ENCODE measurements at places on chromosomes 2 and 18. TPM values are rescaled to one million over a fixed set of nuclear protein-coding genes. Genes with fewer than 3 reads are reported as not detected.

The ASB18 gene
- total RNA-seq, result not detected

DNA sequence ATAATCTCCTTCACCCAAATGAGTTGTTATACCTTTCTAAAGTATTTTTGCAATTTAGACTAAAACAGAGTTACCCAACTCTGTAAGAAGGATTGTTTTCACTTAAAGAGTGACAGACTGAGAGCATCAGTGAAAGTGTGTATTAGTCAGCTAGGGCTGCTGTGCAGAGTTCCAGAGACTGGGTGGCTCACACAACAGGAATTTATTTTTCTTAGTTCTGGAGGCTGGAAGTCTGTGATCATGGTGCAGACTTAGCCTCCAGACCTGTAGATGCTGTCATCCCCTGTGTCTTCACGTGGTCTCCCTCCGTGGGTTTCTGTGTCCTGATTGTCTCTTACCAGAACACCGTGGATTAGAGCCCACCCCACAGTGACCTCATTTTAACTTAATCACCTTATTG, 40.0 kb downstream of the BCL2L11 start:
- peaks cover 8% of the 10 kb centered on the region for H3K4me1 ChIP-seq
- H3K36me3 ChIP-seq, result no peaks in the 10 kb centered on the region
- H3K4me3 ChIP-seq, result no peak overlapping the region
- no peak for DNase-seq

GRCh38 chr18:54388203-54389142, 30.8 kb downstream of the C18orf54 start:
- H3K4me1 ChIP-seq, result no peaks in the 10 kb centered on the region
- no peaks in the 10 kb centered on the region for H3K27me3 ChIP-seq

The RAX gene
- not detected for total RNA-seq

The KLHL41 gene
- not detected for total RNA-seq

- no peak overlapping the region for H3K4me3 ChIP-seq
- H3K4me1 ChIP-seq, result no peaks in the 10 kb centered on the region
- H3K36me3 ChIP-seq, result no peaks in the 10 kb centered on the region
- H3K27me3 ChIP-seq, result no peaks in the 10 kb centered on the region
- no peak for DNase-seq
These were observed 58.0 kb downstream of the ZNF516 start for GRCh38 chr18:76437011-76437410.

DNA sequence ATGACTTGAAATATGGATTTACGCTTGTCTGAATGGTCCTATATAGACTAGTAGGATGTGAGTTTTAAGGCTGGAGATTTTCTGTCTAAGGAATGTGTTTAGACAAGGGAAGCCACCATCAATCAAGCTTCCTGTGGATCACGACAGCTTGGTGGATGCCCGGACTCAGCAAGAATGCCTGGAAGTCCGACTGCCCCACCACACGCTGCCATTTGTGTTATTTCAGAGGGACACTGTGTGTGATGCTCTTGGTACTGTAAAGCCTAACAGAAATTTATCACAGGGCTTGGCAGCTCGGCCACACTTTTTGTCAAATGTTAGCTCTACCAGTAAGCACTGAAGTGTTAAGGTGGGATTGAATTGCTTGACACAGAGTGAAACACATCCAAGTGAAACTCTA, 127.1 kb upstream of the CDH7 start:
- H3K4me1 ChIP-seq, result no peaks in the 10 kb centered on the region
- no peak for DNase-seq
- H3K36me3 ChIP-seq, result no peaks in the 10 kb centered on the region

- H3K27me3 ChIP-seq, result no peaks in the 10 kb centered on the region
- no peak for DNase-seq
- no peaks in the 10 kb centered on the region for H3K4me1 ChIP-seq
- H3K36me3 ChIP-seq, result no peaks in the 10 kb centered on the region
- H3K4me3 ChIP-seq, result no peak overlapping the region
- no peak overlapping the region for H3K27ac ChIP-seq
These were observed 99.2 kb downstream of the BCL2L11 start for GRCh38 chr2:111219734-111220505.

The AQP12A gene
- total RNA-seq, result not detected

- no peak for DNase-seq
- no peaks in the 10 kb centered on the region for H3K4me1 ChIP-seq
- no peaks in the 10 kb centered on the region for H3K27me3 ChIP-seq
- no peak overlapping the region for H3K27ac ChIP-seq
- H3K36me3 ChIP-seq, result no peaks in the 10 kb centered on the region
- no peak overlapping the region for H3K4me3 ChIP-seq
These were observed 21.3 kb downstream of the C2orf49 start for GRCh38 chr2:105358593-105358992.

DNA sequence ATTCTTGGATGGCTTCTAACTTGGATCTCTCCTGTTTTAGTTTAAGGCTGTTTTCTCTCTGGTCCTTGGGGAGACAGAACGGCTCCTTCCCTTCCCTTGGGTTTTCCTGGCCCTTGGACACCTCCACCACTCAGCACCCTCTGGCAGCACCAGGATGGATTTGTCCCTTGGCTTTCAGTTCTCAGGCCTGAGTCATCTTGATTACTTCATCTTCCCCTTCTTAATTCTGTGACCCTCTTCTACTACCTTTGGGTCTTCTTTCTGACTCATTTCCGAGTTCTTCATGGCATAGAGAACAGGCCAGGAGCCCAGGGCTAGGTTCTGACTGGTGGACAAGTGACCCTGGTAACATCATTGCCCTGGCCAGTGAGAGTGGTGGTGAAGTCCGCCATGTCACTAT, 14.9 kb downstream of the IGFBP2 start:
- H3K27ac ChIP-seq, result no peak overlapping the region
- no peak overlapping the region for H3K4me3 ChIP-seq
- no peaks in the 10 kb centered on the region for H3K27me3 ChIP-seq
- peaks cover 8% of the 10 kb centered on the region for H3K4me1 ChIP-seq
- no peaks in the 10 kb centered on the region for H3K36me3 ChIP-seq
- no peak for DNase-seq

GRCh38 chr2:46980786-46981573, 65.4 kb upstream of the MCFD2 start:
- no peak for DNase-seq
- H3K27ac ChIP-seq, result peak overlapping the region; percentile 51
- H3K4me3 ChIP-seq, result no peak overlapping the region

- no peak overlapping the region for H3K4me3 ChIP-seq
- no peaks in the 10 kb centered on the region for H3K36me3 ChIP-seq
- H3K4me1 ChIP-seq, result no peaks in the 10 kb centered on the region
- H3K27me3 ChIP-seq, result no peaks in the 10 kb centered on the region
- no peak for DNase-seq
These were observed 326.9 kb upstream of the UBE2E3 start for GRCh38 chr2:180653481-180653880.

- H3K4me1 ChIP-seq, result no peaks in the 10 kb centered on the region
- H3K27me3 ChIP-seq, result no peaks in the 10 kb centered on the region
- H3K36me3 ChIP-seq, result no peaks in the 10 kb centered on the region
- DNase-seq, result no peak
- no peak overlapping the region for H3K4me3 ChIP-seq
These were observed 107.9 kb upstream of the PARD3B start for GRCh38 chr2:204437408-204437807.

The NOSTRIN gene
- 51.2 TPM for total RNA-seq

The IL1F10 gene
- total RNA-seq, result not detected

GRCh38 chr2:151161821-151162551, 99.7 kb downstream of the RBM43 start:
- H3K4me3 ChIP-seq, result no peak overlapping the region
- no peaks in the 10 kb centered on the region for H3K36me3 ChIP-seq
- no peaks in the 10 kb centered on the region for H3K27me3 ChIP-seq
- H3K27ac ChIP-seq, result no peak overlapping the region
- DNase-seq, result no peak
- H3K4me1 ChIP-seq, result no peaks in the 10 kb centered on the region

- no peaks in the 10 kb centered on the region for H3K4me1 ChIP-seq
- H3K27ac ChIP-seq, result no peak overlapping the region
- DNase-seq, result no peak
- no peak overlapping the region for H3K4me3 ChIP-seq
These were observed 98.6 kb downstream of the NOL10 start for GRCh38 chr2:10591207-10591606.

The POTEE gene
- total RNA-seq, result not detected

DNA sequence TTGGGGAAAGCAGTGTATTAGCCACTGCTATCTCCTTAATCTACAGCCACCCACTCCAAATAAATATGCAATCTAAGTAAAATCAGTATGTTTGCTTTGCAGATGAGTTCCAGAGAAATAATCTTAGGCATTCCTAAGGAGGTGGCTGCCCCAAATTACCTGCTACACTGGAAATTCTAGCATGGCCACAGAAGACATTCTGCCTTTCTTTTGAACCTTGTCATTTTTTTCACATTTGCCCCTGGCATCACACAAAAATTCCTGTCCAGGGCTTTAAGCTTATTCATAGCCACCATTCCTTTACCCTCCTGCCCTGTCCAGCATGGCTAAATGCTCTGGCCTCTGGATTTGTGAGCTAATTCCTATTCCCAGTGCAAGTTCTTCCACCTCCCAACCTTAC, 36.8 kb upstream of the FAM124B start:
- H3K27me3 ChIP-seq, result peaks cover 12% of the 10 kb centered on the region
- H3K4me1 ChIP-seq, result peaks cover 6% of the 10 kb centered on the region
- no peak for DNase-seq

The GALNT5 gene
- total RNA-seq, result 12.5 TPM

The STARD6 gene
- total RNA-seq, result not detected

The CROCC2 gene
- total RNA-seq, result not detected

The ARHGEF33 gene
- total RNA-seq, result 0.14 TPM

The SLC38A11 gene
- total RNA-seq, result 12.0 TPM

DNA sequence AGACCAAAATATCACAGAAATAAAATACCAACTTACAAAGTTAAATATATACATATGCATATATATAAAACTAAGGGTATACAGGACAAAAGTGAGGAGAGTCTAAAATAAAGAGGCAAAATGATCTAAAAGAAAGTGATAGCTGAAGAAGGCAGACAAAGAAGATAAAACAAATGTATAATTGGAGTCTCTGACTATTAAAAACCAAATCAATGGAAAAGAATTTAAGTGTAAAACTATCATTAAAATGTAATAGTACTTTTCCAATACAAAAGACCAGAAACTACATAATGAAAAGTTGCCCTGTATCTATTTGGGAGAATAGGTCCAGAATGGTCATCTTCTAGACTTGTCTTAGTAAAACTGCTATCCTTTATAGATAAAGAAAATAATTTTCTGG, 267.4 kb upstream of the KLHL14 start:
- H3K36me3 ChIP-seq, result no peaks in the 10 kb centered on the region
- H3K27me3 ChIP-seq, result no peaks in the 10 kb centered on the region
- no peak overlapping the region for H3K4me3 ChIP-seq
- no peak overlapping the region for H3K27ac ChIP-seq
- no peaks in the 10 kb centered on the region for H3K4me1 ChIP-seq
- DNase-seq, result no peak

- no peaks in the 10 kb centered on the region for H3K4me1 ChIP-seq
- H3K27ac ChIP-seq, result no peak overlapping the region
- peak overlapping the region; percentile 38 for H3K4me3 ChIP-seq
- DNase-seq, result no peak
These were observed 579 bp downstream of the ARHGEF4 start for GRCh38 chr2:130837175-130837810.

The RUFY4 gene
- not detected for total RNA-seq

DNA sequence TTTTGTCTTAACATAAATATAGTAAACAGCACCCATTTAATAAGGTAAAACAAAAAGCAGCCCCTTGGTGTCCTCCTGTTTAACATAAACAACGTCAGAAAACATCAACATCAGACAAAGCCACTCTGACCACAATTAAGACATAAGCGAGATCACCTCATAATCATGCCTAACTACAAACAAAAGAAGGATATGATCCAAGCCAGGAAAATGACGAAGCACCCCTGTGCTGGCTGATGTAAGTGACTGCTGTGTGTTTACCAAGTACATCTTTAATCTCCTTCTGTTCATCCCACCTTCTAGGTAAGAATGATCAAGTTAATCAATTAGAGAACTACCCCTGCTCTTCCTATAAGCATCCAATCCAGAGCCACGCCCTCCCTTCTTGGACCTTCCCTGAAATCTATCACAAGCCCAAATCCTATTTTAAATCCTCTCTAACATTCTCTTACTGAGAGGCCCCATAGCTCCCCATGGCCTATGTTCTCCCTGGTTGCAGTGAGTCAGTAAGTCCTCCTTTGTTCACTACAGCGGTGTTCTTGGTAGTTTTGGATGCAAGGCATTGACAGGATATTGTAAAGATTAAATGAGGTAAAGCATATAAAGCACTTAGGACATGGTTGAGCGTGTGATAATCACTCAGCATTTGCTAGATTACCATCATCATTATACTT, 424.2 kb downstream of the TSN start:
- no peak overlapping the region for H3K27ac ChIP-seq
- no peaks in the 10 kb centered on the region for H3K4me1 ChIP-seq
- no peaks in the 10 kb centered on the region for H3K36me3 ChIP-seq
- no peak overlapping the region for H3K4me3 ChIP-seq
- no peak for DNase-seq

DNA sequence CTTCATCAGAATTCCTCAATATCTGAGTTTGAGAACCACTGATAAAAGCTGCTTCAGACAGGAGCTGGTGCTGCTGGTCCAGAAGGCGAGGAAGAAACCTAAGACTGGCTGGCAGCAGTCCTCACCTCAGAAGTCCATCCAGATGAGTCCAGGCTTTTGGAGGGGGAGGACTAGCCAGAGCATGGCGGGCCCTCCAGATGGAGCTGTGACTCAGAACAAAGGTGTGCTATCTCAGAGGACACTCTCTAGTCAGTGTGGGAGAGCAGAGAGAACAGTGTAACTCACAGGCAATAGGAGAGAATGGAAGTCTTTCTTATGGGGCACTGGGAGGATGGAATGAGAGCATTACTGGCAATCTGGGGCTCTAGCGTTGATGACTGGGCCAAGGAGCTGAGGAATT, 191.4 kb downstream of the NYAP2 start:
- H3K36me3 ChIP-seq, result no peaks in the 10 kb centered on the region
- H3K27me3 ChIP-seq, result no peaks in the 10 kb centered on the region
- no peak overlapping the region for H3K27ac ChIP-seq

DNA sequence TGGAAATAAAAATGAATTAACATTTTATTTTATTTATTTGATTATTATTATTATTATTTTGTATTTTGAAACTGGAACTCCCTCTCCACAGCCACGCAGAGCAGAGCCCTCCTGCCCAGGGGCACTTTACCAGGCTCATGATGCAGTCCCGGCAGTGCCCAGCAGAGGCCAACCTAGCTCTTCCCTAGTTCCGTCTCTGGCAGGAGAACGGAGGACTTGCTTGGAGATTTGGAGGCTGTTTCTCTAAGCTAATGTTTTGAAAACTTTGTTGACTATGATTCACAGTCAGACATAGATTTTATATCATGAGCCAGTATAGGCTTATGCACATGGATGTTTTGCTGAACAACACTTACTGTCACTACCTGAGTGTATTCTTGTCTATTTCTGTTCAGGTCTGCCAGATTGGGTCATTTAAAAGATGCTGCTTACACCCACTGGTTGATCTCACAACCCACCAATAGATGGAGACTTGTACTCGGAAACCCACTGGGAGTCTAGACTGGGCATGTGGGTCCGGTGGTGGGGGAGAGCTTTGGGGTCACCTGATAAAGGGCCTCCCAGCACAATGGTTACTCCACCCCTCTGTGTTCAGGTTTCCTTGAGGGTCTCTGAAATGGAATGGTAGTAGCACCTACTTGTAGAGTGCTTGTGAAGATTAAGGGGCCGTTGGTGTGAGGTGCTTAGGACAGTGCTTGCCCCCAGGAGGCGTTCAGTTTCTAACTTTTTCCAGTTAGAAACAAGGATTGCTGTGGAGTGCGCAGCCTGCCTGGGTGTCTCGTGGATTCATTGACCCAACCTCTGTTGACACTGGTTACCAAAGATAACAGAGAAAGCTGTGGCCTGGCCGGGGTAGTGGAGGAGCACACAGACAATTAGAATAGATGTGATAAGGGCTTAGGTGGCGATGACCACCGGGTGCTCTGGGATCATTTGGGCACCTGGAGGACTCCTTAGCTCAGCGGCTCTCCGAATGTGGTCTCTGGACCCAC, 177.3 kb downstream of the HAUS1 start:
- no peak overlapping the region for H3K4me3 ChIP-seq
- no peak overlapping the region for H3K27ac ChIP-seq
- no peaks in the 10 kb centered on the region for H3K27me3 ChIP-seq
- H3K4me1 ChIP-seq, result no peaks in the 10 kb centered on the region
